ENCODE measurements at places on chromosomes 6 and 20.

GRCh38 chr6:40845553-40845952 lies 193.5 kb downstream of the UNC5CL start:
- DNase-seq: peak; percentile 69

GRCh38 chr6:25903467-25904099 lies 26.9 kb downstream of the SLC17A2 start:
- no peak for DNase-seq

- no peak for DNase-seq
Measured at GRCh38 chr6:155782739-155783459, 327.3 kb upstream of the NOX3 start.

- DNase-seq: no peak
Measured at GRCh38 chr6:24738741-24739140, 19.8 kb upstream of the C6orf62 start.
